ENCODE measurements at places on chromosomes 16 and 17.

- no peak for DNase-seq
These were observed at the start of gene CD300A for GRCh38 chr17:74466111-74466827. Gene CD300A (plus strand): TSS chr17:74466634. CDS start chr17:74466704, 70 bp downstream.

- DNase-seq: peak; percentile 15
These were observed 27.4 kb upstream of the CACNA1H start for GRCh38 chr16:1125471-1125870.

DNA sequence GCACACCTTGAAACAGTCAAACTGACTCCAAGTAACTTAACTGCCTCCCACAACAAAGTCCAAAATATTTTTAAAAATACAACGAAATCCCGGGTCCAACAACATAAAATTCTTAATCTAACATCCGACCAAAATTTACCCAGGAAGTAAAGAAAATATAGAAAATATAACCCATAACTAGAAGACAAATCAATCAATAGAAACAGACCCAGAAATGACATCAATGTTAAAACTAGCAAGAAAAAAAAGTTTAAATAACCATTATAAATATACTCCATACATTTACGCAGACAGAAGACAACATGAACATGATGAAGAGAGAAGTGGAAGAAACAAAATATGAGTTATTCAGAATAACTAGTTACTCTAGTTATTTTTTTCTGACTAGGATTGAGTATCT is 3.7 kb downstream of the ZNF597 start:
- DNase-seq: no peak

- DNase-seq: no peak
These were observed 11.8 kb downstream of the HMOX2 start for GRCh38 chr16:4487955-4488498.

DNA sequence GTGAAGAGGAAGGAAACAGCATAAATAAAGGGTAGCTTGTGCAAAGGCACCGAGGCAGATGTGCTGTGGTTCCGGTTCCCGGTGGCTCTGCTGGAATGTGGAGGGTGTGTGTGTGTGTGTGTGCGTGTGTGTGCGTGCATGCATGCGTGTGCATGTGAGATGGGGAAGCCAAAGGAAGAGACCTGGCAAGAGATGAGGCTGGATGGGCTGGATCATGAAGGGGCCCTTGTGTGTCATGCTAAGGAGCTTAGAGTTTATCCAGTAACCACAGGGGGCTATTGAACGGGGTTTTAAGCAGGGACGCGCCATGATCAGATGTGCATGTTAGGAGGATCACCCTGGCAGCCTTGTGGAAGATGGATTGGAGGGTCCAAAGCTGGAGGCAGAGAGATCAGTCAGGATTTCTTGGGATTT is 8.3 kb downstream of the WSCD1 start:
- DNase-seq: no peak

DNA sequence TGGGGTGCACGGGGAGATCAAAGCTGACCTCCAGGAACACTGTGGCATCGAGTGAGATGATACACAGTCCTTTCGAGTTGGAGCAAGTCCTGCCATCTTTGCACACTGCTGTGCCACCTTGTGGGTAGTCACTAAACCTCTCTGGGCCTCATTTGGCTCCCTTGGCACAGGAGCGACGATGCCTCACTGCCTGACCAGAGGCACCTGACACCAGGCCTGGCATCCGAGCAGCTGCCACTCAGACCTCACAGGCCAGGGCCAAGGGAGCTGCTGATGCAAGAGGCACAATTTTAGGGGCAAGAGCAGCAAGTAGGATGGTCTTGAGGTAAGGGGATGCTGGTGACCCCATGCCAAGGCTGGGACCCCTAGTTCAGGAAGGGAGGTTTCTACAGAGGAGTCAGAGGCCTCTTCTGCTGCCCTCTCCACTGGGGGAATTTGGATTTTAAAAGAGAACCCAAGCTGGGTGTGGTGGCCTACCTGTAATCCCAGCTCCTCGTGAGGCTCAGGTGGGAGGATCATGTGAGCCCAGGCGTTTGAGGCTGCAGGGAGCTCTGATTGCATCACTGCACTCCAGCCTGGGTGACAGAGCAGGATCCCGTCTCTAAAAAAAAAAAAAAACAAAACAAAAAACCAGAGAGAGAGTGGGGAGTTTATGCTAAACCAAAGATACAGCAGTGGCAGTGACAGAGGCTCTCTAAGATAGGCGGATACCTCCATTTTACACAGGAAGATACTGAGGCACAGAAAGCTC is 6.7 kb upstream of the ADGRG1 start:
- DNase-seq: no peak

- DNase-seq: peak; percentile 59
These were observed 407 bp downstream of the MCRIP1 start for GRCh38 chr17:81832608-81833159.

GRCh38 chr16:30024451-30024850 is 1.5 kb downstream of the C16orf92 start:
- DNase-seq: no peak

- no peak for DNase-seq
These were observed 108.9 kb downstream of the ENGASE start for GRCh38 chr17:79183293-79184158.

GRCh38 chr17:1861391-1862010 is 31.7 kb downstream of the RPA1 start:
- no peak for DNase-seq

DNA sequence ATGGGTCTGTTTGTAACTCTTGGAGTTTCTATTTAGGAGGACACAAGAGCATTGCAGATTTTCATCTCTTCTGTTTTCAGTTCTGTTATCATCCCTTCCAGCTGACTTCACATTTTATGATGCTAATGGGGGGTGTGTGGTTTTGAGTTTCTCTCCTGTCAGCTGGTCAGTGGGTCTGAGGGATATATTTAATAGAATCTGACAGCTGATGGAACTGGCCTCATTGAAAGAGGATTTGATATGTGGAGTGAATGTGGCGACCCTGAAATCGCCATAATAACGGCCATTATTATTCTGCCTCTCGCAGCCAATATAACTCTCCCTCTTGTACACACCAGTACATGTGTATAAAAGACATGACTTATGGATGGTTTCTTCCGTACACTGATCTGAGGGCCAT is 128.1 kb downstream of the SALL1 start:
- no peak for DNase-seq

GRCh38 chr17:35377068-35377467 is 3.6 kb upstream of the SLFN11 start:
- no peak for DNase-seq

GRCh38 chr17:70961341-70961740 is 792.0 kb downstream of the KCNJ2 start:
- no peak for DNase-seq

DNA sequence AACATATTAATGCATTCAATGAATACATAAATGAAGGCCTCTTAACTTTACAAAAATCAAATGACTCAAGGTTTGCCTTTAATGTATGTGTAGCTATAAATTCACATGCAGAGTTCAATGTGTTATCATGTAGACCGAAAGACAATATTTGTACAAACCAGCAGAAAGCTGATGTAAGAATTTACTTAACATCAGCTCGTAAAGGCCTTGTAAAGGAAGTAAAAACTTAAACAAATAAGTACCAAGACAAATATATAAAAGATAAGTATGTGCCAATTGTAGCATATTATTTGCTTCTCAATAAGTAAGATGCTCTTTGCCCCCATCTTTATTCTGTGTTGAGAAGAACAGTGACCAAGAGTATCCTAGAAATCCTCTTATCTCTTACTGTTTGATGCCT is 105.7 kb downstream of the SYCE1L start:
- no peak for DNase-seq

DNA sequence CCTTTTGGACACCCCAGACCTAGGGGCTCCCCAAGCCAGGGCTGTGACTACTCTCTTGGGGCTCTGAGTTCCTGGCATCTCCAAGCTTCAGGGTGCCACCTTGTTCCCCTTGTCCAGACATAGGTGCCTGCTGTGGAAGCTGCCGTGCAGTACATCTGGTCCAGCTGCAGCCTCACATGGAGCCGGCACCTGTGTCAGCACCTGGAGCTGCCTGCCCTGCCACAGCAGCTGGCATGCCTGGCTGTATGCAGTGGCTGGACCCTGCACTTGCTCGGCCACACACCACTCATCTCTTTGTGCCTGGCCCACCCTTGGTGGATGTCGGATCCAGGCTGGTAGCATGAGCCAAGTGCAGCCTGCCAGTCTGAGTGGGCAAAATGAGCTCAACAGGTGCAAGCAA is 775.8 kb downstream of the CDH11 start:
- DNase-seq: no peak

- DNase-seq: no peak
These were observed 1.8 kb upstream of the BCAR1 start for GRCh38 chr16:75252946-75253911.

GRCh38 chr16:75402821-75403475 is 30.4 kb downstream of the CFDP1 start:
- DNase-seq: no peak

GRCh38 chr16:30949650-30950515 is 1.0 kb downstream of the ORAI3 start:
- DNase-seq: peak; percentile 52

DNA sequence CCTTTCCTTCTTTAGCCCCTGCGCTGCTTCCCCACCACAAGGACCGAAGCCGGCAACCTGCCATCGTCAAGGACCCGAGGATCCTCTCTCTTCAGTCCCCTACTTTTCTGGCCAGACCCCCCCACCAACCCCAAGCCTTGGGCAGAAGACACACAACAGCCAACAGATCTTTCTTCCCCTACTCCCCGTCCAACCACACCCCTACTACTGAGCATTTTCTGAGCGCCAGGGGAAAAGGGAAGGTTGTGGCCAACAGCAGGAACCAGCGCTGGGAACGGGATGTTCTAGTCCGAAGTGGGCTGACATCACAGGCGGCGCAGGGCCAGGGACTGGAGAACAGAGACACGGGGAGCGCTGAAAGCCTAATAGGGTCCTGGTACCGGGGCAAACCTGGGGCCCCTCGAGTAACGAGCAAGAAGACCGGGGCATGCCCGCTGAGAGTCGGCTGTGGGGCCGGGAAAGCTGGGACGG is 528 bp downstream of the PER1 start:
- DNase-seq: no peak

DNA sequence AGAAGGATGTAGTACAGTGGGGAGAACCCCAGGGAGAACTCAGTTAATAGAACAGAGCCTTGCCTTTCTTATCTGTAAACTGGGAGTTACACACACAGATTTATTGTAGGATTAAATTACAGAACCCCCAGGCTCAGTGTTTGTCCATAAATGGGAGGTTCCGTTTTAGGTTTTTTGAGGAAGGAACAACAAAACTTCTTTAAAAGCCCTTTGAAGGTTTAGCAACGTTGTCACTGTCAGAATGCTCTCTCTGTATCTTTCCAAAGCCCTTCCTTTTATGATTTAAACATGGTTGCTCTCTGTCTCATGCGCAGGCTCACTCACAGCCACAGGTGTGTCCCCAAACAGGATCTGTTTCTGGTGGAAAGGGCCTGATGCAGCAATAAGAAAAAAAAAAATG is 9.4 kb upstream of the GNA13 start:
- no peak for DNase-seq

DNA sequence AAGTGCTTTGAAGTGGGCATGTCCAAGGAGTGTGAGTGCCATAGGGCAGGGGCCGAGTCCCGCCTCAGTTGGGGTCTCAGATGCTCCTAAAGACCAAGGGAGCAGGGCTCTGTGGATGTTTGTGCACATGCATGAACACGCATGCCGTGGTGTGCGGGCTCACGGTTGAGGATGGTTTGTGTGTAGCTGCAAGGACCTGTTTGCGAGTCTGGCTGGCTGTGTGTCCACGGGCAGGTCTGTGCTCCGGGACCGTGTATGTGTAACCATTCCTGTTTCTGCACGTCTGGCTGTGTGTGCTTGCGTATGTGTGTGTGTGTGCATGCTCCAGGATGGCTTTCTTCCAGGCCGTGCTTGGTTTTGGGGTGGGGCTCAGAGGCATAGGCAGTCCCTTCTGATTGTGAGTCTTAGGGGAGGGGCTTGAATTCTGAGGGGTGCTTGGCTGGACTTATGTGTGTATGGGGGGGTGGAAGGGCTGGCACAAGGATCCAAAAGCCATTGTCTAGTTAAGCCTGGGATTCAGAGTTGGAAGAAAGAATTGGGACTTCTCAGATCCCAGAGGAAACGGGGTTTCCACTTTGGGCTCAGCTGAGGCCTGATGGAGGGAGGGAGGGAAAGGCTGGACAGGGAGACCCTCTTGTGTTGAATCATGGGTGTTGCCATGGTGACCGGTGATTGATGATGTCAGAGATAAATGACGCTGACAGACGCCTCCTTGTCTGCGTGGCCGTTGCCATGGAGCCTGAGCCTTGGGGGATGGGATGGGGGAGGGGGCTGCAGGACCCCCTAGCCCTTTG is 14.4 kb downstream of the GJD3 start:
- DNase-seq: no peak

Measured in stimulated activated CD4-positive, alpha-beta T cell treated with anti-CD3 and anti-CD28 coated beads, Interleukin-1b, Interleukin-23, amount 100 ng/mL, for 48 hours (primary cell).